ENCODE measurements at places on chromosomes 11 and 22. TPM values are rescaled to one million over a fixed set of nuclear protein-coding genes. Genes with fewer than 3 reads are reported as not detected.

DNA sequence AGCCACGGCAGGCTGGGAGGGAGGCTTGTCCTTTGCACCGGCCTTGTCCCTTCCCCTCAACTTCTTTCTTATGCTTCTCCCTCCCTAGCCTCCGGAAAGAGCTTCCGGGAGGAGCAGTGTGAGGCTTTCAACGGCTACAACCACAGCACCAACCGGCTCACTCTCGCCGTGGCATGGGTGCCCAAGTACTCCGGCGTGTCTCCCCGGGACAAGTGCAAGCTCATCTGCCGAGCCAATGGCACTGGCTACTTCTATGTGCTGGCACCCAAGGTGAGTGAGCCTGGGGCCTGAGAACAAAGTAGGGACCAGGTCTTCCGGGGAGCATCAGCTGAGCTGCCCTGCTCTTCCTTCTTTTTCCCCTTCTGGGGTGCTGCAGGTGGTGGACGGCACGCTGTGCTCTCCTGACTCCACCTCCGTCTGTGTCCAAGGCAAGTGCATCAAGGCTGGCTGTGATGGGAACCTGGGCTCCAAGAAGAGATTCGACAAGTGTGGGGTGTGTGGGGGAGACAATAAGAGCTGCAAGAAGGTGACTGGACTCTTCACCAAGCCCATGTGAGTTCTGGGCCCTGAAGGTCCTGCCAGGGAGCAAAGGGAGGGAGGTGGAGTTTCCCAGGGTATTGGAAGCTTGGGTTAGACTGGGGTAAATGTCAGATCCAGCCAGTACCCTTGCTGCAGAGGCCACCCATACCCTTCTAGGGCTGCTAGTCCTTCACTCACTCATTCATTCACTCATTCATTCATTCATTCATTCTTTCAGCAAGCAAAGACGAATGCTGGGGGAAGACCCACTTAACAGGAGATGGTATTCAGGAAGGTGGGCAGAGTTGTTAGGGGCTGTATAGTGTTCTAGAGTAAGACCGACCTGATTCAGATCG lies 22.6 kb downstream of the ADAMTS15 start:
- DNase-seq = no peak

DNA sequence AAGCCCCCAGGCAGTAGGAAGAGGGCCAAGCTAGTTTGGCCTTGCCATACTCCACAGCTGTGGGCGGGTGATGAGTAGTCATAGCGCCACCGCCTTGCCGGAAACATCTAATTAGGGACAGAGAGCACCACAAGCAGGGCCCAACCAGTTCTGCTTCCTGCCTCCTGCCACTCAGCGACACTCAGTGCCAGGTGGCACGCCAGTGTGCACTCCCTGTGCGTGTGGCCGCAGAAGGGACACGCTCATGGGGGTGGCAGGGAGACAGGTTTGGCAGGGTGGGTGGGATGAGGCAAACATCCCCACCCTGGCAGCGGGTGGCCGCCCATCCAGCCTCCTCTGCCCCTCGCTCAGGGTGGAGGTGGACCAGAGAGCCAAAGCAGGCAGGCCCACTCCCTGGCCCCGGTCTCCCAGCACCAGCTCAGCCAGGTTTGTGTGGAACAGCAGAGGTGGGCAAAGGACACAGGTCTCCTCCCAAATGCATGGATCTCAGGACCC lies 4.9 kb downstream of the OVOL1 start:
- no peak for DNase-seq

DNA sequence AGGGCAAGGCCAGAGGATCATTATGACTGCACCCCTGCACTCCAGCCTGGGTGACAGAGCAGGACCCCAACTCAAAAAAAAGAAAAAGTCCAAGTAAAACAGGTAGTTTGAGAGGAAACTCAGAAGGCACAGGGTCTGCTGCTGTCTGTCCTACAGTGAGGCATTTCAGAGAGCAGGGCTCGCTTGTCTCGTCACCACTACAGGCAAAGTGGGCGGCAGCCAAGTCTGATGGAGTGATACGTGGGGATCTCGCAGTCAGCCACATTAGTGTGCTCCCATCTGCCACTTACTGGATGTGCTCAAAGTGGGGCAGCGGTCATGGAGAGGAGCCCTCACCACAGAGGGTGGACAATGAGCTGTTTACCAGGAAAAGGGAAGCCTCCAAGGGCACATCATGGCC lies 42.1 kb downstream of the PI4KA start:
- no peak for DNase-seq

GRCh38 chr22:19815093-19815822 lies 39.4 kb downstream of the GNB1L start:
- DNase-seq = no peak

DNA sequence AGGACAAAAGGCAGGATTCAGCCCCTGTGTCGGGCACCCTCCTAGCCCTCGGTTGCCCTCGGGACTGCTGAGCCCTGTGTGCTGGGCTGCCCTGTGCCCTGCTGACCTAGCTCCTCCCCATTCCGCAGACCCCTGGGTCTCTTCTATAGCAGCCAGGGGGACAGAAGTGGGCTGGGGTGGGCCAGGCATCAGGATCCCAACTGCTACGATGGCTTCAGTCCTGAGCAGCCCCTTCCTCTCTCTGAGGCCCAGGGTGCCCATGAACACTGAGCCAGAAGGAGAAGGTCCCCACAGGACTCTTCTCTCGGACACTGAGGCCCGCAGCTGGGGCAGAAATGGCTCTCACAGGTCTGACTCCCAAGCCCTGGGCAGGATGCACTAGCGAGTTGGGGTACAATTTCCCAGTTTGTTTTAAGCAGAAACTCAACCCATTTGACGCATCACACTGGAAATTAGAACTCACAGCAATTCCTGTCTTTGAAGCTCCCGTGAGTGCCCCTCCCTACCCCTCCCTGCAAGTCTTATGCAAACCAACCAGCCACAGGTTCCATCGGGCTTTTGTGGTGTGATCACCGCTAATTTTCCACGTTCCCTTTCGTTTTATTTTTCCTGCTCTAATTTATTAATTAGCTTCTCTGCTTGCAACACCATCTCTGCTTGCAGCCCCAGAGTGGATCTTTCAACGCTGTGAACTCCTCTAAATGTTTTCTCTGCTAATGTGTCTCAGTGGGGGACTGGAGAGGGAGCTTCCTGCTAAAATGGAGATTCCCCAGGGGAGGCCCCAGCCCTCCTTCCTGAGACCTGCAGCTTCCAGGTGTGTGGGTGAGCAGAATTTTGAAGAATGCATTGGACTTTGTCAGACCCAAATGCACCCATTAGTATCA lies 56.7 kb downstream of the PHF21B start:
- DNase-seq = no peak

- DNase-seq = no peak
Measured at GRCh38 chr22:39173787-39174497, 21.5 kb upstream of the CBX7 start.

GRCh38 chr22:29306835-29307595 lies 565 bp downstream of the GAS2L1 start:
- peak; percentile 90 for DNase-seq

GRCh38 chr11:65298655-65299179 lies 15.9 kb upstream of the CDC42EP2 start:
- peak; percentile 78 for DNase-seq

DNA sequence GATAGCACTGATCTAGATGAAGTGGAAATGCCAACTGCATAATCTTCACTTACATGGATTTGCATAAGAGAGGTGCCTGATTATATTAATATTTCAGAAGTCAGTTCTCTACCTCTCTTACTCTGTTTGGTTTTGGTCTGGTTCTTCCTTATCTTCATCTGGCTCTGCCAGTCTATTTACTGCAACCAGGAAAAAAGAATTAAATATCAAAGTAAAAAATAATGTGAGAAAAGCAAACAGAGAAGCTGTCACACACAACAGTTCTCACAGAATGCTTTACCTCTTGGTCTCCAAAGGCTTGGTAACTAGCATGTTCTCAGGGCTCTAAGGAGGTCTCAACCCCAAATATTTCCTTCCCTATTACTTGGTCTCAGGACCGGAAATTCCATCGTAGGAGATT lies 6.7 kb downstream of the VSIG10L2 start:
- DNase-seq = no peak

GRCh38 chr22:45007391-45008185 lies 2.2 kb downstream of the PHF21B start:
- peak; percentile 72 for DNase-seq

GRCh38 chr11:65653229-65654225 lies 9.2 kb downstream of the RELA start:
- DNase-seq = no peak

DNA sequence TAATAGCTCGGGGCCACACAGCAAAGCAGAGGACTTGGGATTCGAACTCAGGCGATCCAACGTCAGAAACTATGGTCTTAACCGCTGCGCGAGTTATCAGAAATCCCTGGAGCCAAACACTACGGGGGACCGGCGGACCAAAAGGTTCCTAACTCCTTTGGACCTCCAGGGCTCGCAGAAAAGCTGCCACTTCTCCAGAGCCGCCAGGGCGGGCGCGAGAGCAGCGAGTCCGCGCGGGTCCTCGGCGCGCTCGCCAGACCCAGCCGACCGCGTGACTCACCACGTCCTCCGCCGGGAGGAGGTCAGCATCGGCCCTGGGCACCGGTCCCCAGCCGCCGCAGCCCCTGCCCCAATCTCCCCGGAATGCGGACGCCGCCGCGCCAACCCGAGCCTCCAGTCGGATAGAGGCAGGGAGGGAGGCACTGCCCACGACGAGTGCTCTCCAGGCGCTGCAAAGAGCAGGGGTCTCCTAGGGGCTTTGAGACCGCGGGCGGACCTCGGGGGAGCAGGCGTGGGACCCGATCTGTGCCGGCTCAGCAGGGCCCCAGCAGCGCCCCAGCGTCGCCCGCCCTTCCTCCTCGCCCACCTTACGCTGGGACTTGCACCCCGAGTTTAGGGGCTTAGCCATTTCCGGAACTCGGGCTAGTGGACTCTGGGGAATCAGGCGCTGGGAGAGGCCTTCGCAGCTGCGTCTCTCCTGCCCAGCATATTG lies 6.2 kb upstream of the ALX4 start:
- peak; percentile 67 for DNase-seq

DNA sequence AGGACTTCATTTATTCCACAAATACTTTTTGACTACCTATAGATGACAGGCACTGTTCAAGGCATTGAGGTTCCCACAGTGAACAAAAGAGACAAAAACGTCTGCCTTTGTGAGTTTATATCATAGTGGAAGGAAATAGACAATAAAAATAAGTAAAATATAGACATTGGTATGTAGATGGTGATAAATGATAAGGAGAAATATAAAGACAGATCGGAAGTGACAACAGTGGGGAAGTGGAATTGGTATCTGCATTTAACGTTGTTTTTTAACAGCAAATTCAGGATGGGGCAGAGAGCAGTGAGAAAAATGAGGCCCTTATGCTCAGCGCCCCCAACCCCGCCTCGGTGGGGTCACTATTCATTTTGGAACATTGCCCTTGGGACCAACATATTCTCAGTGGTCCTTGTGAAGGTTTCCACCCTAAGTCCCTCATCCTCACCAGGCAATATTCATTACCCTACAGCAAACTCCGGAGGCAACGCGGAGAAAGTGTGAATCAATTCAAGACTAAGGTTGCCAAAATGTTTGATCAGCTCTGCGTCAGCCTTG lies 627 bp upstream of the PEX26 start:
- DNase-seq = no peak

Gene OR2AG1
- total RNA-seq = not detected

Gene CHRM1
- not detected for total RNA-seq

Gene PNPLA5
- not detected for total RNA-seq

Gene GAS2
- total RNA-seq = 22.1 TPM

Gene OR4A16
- not detected for total RNA-seq

Gene HORMAD2
- total RNA-seq = not detected

Gene MMP12
- total RNA-seq = 0.22 TPM

Gene OSM
- 6.4 TPM for total RNA-seq

Gene UBXN1
- 79.6 TPM for total RNA-seq

Gene TRIM48
- total RNA-seq = not detected

Gene UBQLNL
- 1.5 TPM for total RNA-seq

Gene GANAB
- 219 TPM for total RNA-seq

Gene KCNC1
- total RNA-seq = not detected

Gene PATE4
- total RNA-seq = not detected

All from sciatic nerve (tissue), 2 donors.